NB4 (cell line): ENCODE measurements at places on chromosomes 16 and 17.

- no peak for DNase-seq
Observed at GRCh38 chr16:17555176-17555575, 84.4 kb upstream of the XYLT1 start.

DNA sequence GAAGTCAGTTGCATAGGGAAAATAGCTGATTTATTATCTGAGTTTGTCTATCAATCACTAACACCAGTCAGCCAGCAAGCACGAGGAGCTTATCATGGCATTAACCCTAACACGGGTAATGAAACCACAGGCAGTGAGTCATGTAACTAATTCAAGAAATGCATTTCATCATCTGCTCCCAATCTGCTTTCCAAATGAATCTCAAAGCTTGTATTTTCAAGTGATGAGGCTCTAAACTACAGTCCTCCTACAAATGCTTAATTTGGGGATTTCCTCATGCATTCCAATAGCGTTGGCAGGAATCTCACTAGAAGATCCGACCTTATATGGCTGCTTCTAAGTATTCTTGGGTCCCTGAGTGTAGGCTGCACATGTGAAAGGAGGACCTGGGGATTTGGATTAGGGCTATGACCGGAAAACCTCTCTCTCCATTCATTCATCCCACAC is 118.4 kb upstream of the HSBP1 start:
- peak; percentile 75 for DNase-seq

- DNase-seq: no peak
Observed at GRCh38 chr16:53081032-53081424, 26.2 kb downstream of the CHD9 start.

DNA sequence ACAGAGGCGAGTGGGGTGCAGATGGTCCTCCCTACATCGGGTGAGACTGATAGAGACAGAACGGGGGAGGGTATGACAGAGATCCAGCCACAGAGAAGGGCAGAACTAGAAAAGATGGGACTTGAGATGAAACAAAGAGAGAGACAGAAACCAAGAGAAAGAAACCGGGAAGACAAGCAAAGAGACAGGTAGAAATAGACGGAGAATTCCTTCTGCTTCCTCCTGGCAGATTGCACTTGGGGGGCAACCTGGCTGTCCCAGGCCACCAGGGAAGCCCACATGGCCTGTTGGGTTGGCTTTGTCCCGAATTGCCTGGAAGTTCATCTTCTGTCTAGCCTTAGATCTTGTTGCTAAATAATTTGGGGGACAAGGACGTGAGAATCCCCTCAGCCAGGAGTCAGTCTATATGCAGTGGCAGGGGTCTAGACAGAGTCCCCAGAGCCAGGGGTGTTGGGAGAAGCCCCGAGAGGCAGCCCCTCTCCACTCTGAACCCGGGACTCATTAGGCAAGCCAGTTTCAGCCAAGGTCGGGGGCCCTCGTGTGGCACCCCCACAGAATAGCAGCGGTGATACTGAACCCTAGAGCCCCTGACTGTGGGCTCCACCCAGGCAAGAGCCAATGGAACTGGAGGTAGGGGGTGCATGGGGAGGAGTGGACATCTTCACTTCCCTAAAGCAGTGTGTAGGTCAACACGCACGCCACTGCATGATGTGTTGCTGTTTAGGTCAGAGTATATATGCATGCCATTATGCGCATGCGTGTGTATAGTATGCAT is 627 bp upstream of the TSPOAP1 start:
- DNase-seq: peak; percentile 98

- no peak for DNase-seq
Observed at GRCh38 chr17:36791150-36791941, 145.9 kb upstream of the LHX1 start.

DNA sequence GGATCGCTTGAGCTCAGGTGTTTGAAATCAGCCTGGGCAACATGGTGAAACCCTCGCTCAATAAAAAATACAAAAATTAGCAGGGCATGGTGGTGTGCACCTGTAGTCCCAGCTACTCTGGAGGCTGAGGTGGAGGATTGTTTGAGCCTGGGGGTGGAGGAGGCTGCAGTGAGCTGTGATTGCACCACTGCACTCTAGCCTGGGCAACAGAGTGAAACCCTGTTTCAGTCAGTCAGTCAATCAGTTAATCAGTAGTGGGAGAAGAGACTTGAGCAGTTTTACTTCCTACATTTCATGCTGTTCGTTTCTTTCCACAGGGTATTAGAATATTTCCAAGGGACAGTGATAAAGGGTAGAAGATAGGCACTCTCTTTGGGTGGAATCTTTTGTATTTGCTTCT is 8.8 kb downstream of the MAP3K3 start:
- DNase-seq: no peak

DNA sequence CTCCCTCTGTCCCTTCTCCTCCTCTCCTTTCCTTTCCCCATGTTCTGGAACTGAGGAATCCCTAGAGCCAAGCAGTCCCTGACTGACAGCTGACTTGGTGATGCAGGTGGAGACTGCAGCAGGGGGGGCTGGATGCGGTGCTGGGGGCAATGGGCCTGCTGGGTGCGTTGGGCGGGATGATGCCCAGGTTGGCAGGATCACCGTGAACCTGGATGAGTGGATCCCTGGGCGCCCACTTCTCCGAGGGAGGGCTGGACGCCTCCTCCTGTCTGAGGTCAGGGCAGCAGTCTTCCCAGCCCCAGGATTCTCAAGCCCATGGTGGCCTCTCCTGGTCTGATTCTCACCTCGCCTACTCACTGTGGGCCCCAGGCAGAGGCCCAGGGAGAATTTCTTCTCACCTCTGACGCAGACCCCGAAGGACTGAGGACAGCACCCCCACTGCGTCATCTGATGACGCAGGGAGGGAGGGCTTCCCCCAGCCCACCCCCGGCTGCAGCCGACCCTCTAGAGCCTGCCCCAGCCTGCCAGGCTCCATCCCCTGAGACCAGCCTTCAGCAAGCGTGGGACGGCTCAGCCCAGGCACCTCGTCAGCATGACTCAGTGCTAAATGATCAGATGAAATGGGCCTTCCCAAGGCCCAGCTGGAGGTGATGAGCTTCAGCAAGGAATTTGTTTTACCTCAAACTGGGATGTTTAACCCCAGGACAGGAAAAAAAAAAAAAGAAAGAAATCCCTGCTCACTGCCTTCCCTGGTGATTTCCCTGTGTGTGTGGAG is 188.0 kb upstream of the TNRC6C start:
- DNase-seq: peak; percentile 22

- no peak for DNase-seq
Observed at GRCh38 chr16:48899500-48899899, 289.5 kb upstream of the N4BP1 start.

GRCh38 chr17:2693561-2694380 is 17.8 kb downstream of the CLUH start:
- no peak for DNase-seq

DNA sequence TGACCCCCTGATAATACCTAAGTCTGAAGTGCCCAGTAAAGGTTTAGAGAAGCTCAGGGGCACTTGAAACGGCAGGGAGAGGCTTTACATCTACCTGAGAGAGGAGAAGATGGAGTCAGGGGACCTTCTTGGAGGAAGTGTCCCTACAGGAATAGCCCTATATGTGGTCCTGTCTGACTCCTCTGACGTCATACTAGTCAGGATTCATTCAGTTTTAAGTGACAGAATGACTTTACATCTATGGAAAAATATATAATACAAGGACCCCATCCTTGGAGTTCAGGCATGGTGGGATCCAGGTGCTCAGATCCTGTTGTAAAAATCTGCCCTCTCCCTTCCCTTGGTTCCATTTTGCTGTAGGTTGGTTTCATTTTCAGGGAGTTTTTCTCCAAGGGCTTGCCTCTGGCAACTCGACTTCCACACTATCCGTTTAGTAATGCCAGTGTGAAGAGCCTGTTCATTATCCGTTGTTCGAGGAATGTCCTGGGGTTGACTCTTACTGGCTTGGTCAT is 205.6 kb downstream of the IRF8 start:
- DNase-seq: no peak

DNA sequence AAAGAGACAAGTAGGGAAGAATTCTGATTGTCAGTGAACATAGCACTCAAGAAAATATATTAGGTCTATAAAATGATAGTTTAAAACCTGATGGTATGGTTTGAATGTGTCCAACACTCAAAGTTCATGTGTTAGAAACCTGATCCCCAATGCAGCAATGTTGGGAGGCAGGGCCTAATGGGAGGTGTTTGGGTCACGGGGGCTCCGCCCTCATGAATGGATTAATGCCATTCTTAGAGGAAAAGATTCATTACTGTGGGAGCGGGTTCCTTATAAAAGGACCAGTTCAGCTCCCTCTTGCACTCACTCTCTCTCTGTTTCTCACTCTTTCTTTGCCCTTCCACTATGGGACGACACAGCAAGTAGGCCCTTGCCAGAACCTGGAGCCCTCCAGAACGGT is 41.5 kb upstream of the SLC47A1 start:
- no peak for DNase-seq

DNA sequence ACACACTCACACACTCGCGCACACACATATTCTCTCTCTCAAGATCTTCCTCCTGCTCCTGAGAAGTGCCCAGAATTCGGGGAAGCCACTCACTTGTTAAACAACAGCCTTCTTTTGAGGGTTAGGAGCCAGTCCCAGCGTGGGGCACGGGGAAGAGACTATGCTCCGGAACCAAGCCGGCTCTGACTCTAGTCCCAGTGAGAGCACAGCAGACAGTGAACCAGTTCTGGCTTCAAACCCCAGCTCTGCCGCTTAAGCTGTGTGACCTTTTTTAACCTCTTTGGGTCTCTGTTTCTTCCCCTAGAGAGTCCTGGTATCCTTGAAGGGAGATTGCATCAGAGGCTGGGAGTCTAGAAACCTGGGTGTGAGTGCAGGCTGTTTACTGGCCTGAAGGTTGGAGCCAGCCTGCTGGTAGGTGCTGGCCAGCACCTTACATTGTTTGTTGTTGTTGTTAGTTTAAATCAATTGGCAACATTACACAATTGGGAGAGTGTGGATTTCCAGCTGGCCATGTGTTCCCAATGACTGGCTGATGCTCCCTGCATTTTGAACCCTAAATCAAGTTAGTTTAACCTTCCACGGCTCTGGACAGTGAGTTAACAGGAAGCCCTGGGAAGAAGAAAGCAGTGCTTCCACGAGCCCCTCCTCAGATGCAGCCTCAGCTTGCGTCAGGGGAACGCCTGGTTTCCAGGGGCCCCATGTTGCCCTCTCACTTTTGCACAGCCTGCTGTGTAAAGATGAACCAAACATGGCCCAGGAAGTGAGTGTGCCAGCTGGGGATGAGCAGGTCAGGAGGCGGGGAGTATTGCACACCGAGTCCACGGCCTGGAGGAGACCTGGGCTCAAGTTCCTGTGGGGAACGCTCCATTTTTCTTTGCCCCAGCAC is 71.5 kb downstream of the GAS7 start:
- DNase-seq: peak; percentile 87

GRCh38 chr16:68756239-68756915 is 19.3 kb downstream of the CDH1 start:
- DNase-seq: peak; percentile 51

DNA sequence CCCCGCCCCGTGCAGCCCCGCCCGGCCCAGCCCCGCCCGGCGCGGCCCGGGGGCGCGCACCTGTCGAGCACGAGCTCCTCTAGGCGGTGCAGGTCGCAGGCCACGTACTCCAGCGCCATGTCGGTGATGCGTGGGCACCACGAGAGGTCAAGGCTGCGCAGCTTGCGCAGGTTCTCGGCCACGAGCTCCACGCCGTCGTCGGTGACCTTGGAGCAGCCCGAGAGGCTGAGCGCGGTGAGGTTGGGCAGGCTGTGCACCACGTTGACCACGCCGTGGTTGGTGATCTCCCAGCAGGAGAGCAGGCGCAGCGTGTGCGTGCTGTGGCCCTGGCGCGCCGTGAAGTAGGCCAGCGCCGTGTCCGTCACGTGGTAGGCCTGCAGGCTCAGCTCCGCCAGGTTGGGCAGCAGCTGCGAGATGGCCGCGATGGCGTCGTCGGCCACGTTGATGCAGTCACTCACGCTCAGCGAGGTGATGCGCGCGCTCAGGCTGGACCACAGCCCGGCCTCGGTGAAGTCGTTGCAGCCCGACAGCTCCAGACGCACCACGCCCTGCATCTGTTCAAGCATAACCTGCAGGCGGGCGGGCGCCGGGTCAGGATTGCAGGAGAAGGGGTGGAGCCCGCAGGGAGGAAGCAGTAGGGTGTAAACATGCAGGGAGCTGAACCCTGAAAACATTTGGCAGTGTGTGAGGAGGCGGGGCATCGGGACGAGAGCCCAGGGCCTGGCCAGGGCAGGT is 5.3 kb upstream of the WDR24 start:
- no peak for DNase-seq

DNA sequence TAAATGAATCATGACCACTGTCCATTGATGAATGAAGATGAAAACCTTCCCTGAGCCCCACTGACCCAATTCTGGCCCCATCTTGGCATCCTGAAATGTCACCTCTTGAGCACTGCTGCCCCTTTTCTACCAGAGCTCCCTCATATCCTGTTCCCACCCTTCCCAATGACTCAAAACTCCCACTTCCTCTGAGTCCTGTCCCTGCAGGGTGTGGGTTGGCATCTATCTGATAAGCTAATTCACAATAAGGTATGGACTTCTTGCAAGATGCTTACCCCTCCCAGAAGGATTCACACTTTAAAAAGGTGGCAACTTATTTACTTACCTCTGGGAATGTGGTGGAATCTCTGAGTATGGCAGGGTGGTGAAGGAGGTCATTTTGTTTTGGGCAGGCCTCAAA is 13.3 kb upstream of the CSNK2A2 start:
- no peak for DNase-seq

DNA sequence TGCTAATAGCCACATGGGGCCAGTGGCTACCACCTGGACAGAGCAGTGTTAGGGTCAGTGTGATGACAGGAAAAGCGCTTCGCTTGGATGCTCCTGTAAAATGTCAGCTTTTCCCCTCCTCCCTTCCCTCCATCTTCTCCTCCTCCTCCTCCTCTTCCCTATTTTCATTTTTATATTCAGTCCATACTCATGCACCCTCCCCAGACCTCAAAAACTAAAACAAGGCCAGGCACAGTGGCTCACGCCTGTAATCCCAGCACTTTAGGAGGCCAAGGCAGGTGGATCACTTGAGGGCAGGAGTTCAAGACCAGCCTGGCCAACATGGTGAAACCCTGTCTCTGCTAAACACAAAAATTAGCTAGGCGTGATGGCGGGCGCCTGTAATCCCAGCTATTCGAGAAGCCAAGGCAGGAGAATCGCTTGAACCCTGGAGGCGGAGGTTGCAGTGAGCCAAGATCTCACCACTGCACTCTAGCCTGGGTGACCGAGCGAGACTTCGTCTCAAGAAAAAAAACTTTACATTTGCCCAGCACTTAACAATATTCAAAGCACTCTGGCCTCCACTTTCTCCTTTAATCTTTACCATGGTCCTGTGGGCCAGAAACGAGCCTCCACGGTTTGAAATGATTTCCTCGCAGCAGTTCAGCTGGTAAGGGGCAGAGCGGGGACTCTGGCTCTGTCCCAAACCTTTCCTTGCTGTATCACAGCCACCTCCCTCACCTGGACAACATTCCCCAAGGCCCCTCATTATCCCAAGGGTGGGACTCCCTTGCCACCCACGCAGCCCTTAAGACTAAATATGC is 21.8 kb downstream of the ANKRD40 start:
- DNase-seq: no peak
